Endothelial cell of umbilical vein (primary cell): ENCODE measurements at places on chromosomes 1 and 21.
A peak's percentile ranks its signal among the peaks of the same experiment; 100 is the strongest.

DNA sequence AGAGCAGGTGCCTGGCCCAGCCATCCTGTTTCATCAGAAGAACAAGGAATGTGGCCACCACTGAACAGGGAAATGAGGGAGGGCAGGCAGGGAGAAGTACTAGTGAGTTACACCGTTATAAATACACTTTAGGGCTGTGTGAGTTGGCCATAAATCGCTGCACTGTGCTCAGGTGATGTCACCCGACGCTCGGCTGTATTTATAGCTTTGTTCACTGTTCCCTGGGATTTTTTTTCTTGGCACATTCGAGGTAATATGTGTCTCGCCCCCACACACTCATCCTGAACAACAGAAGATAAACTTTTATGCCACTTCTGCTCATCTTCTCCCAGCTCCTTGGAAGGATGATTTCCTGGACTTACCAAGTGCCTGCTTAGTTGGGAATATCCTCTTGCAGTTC lies 9.0 kb upstream of the KIRREL1 start:
- no peak for DNase-seq

DNA sequence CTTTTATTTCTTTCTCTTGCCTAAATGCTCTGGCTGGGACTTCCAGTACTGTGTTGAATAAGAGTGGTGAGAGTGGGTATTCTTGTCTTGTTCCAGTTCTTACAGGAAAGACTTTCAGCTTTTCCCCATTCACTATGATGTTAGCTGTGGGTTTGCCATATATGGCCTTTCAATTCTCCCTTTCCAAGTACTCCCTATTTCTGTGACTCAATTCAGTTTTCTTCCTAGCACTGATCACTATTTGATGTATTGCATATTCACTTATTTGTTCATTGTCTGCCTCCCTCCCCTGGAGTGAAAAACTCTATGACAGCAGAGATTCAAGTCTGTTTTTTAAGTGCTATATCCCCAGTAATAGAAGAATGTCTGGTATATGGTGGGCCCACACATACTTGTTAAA lies 618.2 kb upstream of the CAMK1G start:
- no peak for DNase-seq

GRCh38 chr1:66446261-66447001 lies 87.5 kb upstream of the SGIP1 start:
- DNase-seq: peak; percentile 89

- peak; percentile 94 for DNase-seq
Observed at GRCh38 chr1:26697978-26698849, 2.4 kb downstream of the ARID1A start.

GRCh38 chr1:32470991-32471694 lies 6.3 kb downstream of the ZBTB8B start:
- DNase-seq: no peak

- DNase-seq: no peak
Observed at GRCh38 chr21:45045481-45045880, 28.9 kb upstream of the ADARB1 start.

DNA sequence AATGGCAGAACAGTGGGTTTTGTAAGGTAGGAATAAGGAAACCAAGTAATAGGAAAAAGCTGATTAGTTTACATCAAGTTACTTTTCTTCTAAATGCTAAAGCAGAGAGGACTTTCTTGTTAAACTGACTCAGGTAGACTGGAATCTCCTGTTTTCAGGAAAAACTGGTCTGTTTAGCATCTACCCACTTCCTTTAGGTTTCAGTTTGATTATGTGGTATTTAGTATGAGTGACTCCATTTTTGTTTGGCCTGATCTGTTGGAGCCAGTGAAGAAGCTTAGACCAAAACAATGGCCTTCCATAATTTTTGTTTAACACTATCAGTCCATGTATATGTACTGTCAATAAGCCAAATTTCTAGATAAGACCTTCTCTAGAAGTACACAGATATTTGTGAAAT lies 88.4 kb downstream of the EPB41 start:
- DNase-seq: no peak

GRCh38 chr1:47180603-47181094 lies 9.2 kb downstream of the PDZK1IP1 start:
- DNase-seq: no peak

- DNase-seq: no peak
Observed at GRCh38 chr1:38139738-38140487, 93.3 kb upstream of the POU3F1 start.

DNA sequence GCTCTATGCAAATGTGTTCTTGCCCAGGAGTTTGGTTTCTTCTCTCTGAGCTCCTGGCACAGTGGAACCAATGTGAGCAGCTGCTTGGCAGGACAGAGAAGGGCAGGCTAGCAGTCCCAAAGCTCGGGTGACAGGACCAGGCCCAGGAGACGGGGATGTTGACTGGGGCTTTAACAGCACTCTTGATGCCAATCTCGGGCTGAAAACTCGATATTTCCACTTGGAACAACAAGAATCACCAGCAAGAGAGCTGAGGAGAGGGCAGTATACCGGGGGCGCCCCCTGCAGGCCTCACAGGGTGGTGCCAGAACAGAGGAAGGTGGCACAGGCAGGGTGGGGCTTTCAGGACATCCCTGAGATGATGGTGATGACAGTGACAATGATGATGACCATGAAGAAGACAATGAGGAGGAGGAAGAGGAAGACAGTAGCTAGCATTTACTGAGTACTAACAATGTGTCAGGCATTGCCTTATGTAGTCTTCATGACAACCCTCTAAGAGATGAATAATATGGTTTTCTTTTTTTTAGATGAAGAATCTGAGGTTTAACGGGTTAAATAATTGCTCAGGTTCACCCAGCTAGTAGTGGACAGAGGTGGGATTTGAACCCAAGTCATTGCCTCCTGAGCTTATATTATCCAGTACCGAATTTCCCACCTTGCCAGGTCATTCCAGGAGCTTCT lies 2.7 kb upstream of the KCNJ9 start:
- peak; percentile 26 for DNase-seq

DNA sequence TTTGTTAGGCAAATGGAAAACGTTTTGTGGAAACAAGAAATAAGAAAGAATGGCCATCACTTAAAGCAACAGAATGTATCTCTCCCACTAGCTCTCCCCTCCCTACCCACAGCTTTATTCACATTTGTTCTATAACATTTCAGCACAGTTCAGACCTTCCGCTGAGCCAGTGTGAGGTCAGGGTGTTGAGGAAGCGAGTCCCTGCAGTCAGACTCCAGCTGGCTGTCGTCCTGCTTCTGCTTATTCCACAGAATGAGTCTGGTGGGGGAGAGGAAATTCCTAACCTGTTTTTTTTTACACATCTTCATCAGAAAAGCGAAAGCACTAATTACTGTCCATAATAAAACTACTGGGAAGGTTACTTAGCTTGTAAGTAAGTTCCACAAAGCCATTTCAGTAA lies 39.0 kb downstream of the MRPL39 start:
- peak; percentile 86 for DNase-seq

DNA sequence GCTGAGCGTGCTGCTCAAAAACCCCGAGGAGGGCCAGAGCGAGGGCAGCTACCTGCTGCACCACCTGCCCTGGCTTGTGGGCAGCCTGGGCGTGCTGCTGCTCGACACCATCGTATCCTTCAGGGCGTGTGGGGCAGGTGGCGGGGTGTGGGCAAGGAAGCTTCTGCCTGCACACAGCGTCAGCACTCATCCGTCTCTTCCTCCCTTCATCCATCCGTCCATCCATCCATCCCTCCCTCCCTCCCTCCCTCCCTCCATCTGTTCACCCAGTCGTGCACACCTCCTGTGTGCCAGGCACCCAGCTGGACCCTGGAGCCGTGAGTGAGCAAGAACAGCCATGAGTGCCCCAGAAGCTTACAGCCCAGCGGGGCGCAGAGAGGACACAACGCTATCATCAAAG lies 15.2 kb downstream of the SLC66A1 start:
- no peak for DNase-seq

DNA sequence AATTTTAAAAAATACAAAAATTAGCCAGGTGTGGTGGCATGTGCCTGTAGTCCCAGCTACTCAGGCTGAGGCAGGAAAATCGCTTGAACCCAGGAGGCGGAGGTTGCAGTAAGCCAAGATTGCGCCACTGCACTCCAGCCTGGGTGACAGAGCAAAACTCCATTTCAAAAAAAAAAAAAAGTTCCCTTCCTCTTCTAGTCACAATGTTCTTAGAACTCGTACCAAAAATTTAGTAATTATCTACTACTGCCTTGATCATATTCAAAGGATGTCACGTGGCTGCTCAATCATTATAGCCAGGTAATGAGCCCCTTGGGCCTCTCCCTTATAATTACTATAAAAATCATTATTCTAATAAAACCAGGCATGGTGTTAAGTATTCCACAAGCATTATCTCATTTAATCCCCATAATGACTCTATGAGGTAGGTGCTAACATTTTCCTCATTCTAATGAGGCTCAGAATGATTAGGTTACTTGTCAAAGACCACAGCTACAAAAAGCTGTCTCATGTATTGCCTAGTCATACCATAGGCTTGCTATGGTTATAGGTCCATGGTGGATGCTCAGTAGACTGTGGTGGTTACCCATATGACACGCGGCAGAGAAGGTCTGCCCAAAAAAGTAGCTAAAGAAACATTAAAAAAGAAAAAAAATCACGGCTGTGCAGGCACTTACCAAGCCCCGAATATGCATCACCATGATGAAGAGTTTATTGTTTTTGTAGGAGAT lies 15.5 kb upstream of the PPP1R15B start:
- no peak for DNase-seq

GRCh38 chr1:173107696-173108095 lies 57.0 kb upstream of the TNFSF18 start:
- no peak for DNase-seq

DNA sequence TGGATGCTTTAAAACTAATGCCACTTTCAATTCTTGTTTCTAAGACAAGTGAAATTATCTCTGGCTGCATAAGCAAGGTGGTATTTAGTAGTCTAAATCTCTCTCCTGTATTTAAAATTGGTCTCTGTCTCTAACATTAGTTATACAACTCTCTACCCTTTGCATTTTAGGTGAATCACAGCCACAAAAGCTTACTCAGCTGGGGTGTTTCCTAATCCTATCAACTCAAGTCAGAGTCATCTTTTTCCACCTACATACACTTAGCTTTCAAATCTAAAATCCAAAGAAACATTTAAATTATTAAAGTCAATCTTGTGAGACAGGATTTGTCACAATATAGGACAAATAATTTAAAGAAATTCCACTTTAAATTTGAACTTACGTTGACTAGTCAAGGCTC lies 255.1 kb upstream of the CXADR start:
- no peak for DNase-seq

GRCh38 chr1:84377480-84378095 lies 20.7 kb upstream of the DNASE2B start:
- DNase-seq: no peak

DNA sequence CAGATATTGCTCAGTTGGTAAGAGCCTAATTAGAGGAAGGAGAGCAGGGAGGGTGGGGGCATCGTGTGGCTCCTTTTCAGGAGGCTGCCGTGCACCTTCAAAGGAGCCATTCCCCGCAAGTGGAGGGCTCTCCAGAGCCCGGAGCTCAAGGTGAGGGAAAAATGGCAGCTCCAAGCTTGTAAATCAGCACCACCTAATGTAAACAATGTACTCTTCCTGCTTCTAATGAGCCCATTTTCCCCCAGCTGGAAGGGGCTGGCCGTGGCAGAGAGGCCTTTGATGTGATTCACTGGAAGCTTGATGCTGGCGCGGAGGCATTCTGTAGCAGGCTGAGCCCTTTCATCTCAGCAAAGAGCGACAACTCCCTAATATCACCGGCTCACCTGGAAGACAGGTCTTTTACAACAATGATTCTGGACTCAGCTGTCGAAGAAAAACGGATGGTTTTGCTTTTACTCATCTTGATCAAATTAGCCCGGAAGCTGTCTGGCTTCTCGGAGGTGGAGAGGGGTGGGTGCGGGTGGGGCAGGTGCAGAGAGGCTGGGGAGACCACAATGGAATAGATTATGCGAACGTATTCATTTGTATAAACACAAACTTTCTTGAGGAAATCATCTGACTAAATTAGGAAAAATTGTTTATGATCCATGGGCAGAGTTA lies 112.5 kb downstream of the RRAGC start:
- DNase-seq: no peak

DNA sequence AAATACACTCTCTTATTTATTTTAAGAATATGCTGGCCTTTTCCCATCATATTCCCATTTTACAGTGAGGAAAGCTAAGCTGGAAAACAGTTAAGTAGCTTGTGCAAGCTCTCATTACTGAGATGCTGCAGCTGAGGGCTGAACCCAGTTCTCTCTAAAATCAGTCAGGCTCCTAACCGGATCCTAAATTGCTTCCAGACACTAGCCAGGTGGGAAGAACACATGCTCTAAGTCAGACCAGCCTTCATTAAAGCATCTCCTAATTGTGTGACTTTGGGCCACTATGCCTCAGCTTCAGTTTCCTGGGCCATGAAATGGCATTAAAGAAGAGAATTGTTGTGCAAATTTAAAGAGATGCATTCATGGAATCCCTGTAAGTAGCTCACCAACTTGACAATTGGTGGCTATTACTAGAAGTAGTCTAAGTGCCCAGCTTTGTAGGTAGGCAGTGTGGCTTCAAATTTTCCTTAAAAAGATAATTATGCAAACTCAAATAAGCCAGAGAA lies 228.4 kb downstream of the DAB1 start:
- DNase-seq: no peak

DNA sequence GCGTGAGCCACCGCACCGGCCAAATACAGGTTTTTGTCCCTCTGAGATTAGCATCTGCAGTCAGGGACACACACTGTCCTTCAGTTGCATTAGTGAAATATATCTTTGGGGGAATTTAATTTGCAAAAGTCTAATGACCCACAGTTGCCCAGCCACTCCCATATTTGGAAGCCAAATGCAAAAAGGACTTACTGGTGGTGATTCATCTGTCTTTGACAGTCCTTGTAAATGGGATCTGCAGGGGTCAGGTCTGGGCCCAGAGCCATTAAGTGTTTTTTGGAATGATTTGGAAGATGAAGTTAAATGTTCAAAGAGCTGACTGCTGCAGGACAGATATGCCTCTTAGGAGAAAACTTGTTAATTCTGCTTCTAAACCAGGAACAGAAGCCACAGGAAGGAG lies 44.6 kb upstream of the DNASE2B start:
- no peak for DNase-seq

GRCh38 chr1:183578856-183579255 lies 11.4 kb downstream of the NCF2 start:
- no peak for DNase-seq

DNA sequence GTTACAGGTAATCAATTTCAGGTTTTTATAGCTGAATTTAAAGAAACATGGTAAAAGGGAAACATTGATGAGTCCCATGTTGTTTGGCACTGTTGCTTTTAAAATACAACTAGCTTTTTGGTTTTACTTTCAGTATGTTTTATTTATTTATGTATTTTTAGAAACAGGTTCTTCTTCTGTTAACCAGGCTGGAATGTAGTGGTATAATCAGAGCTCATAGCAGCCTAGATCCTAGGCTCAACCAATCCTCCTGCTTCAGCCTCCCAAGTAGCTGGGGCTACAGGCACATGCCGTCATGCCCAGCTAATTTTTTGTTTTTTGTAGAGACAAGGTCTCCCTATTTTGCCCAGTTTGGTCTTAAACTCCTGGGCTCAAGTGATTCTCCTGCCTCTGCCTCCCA lies 50.4 kb downstream of the CTTNBP2NL start:
- DNase-seq: no peak

GRCh38 chr1:157844089-157844830 lies 2.7 kb upstream of the CD5L start:
- no peak for DNase-seq

DNA sequence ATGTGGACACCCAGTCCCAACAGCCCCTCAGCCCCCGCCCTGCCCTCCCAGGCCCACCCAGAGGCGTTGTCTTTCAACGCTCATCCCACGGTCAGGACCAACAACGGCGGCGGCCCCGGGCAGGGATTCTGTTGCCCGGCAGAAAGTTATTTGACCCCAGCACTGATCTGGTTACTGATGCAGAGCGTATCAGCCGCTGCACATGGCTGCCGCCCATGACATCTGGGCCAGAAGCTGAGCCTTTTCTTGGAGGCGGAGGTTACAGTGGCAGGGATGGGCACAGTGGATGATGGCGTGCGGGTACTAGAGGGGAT lies 127.1 kb upstream of the ARHGEF16 start:
- no peak for DNase-seq
